ENCODE measurements at places on chromosomes 5 and 9.

DNA sequence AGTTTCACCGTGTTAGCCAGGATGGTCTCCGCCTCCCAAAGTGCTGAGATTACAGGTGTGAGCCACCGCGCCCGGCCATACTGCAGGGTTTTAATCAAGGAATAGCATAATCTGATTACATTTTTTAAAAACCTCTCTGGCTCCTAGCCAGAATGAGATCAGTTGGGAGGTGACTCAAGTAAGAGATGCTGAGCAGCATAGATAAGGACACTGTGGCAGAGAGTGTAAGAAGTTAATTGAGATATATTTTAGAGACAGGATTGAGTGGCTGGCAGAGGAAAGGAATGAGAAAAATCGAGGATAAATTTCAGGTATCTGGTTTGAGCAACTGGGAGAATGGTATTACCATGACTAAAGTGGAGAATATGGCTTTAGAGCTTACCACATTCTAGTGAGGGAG, 7.3 kb upstream of the RIGI start:
- DNase-seq: no peak

DNA sequence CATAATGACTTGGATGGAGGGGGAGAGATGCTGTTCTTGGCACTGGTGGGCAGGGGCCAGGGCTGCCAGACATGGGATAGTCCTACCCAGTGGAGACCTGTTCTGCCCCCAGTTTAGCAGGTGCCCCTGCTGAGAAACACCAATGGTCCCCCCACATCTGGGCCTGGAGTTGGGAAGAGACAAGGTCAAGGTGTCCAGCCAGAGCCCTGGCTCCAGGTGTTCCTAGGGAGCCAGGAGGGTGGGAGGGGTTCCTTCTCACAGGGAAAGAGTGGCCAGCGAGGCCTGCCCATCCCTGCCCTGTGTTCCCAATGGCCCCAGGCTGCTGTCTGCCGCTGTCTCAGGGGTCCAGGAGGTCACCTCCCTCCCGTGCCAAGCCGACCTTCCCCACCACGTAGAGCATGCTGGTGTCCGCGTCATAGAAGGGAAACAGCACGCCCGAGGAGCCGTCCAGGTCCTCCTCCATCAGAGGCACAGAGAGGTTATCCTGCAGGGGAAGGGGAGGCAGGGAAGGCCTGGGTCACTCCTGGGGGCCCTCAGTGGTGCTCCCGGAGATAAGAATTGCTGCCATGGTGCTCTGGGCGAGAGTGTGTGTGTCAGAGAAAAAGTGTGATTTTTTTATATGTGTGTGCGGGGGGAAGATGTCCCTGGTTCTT, 11.7 kb upstream of the TRIM14 start:
- no peak for DNase-seq

- peak; percentile 74 for DNase-seq
Measured at GRCh38 chr9:120935383-120935857, 8.8 kb upstream of the TRAF1 start.

- DNase-seq: no peak
Measured at GRCh38 chr5:113187906-113188305, 211.3 kb downstream of the DCP2 start.
